Fibroblast of lung (primary cell): ENCODE measurements at places on chromosomes 3 and 15. TPM values are rescaled to one million over a fixed set of nuclear protein-coding genes. Genes with fewer than 3 reads are reported as not detected.

TRIM71 gene
- total RNA-seq = under 0.01 TPM in 1 of 2 replicates, not detected in the other

GOLGA6L1 gene
- total RNA-seq = not detected in 2 replicates

UQCRC1 gene
- total RNA-seq = 294 and 366 TPM in 2 replicates

GOLGA8H gene
- total RNA-seq = under 0.01 and 0.50 TPM in 2 replicates
